ENCODE measurements at places on chromosomes 5 and 9.
A peak's percentile ranks its signal among the peaks of the same experiment; 100 is the strongest.

- no peak for DNase-seq
These were observed 20.9 kb upstream of the AKNA start for GRCh38 chr9:114408645-114409044.

DNA sequence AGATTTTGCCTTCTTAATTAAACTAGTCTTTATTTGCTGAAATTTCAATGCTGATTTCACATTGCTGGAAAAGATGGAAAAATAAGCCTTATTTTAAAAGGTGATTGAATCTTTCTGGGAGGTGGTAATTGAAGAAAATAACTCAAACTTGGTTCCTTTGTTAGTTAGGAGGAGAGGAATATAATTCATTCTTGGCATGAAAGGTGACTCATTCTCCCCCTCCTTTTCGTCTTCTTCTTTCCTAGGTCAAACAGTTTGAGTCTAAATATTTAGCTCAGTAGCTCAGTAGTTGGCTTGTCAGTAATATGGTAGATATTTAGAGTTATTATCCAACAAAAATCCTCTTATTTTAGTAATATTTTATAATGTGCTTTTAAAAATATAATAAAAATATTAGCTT lies 353.9 kb upstream of the MEF2C start:
- no peak for DNase-seq

- DNase-seq = peak; percentile 7
These were observed 64.4 kb downstream of the C9orf85 start for GRCh38 chr9:71975833-71976232.

- peak; percentile 32 for DNase-seq
These were observed 11.4 kb upstream of the DAB2IP start for GRCh38 chr9:121640076-121640475.

DNA sequence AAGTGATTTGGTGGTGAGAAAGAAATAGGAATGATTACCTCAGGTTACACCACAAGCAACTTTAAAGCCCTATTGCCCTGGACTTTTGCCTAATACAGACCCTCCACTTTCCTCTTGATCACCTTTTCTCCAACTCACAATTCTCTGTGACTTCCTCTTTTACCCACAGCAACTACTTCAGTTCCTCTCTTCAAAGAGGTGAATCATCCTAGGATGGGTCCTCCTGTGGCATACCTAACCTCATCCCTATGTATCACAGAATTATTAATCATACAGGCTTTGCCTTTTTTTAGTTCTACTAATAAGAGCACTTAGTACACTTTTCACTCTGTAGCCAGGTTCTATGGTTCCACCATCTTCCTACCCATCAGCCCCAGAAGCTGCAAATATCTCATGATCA lies 19.6 kb upstream of the INSL6 start:
- no peak for DNase-seq

- DNase-seq = no peak
These were observed 430.6 kb downstream of the PIK3R1 start for GRCh38 chr5:68646144-68646543.

DNA sequence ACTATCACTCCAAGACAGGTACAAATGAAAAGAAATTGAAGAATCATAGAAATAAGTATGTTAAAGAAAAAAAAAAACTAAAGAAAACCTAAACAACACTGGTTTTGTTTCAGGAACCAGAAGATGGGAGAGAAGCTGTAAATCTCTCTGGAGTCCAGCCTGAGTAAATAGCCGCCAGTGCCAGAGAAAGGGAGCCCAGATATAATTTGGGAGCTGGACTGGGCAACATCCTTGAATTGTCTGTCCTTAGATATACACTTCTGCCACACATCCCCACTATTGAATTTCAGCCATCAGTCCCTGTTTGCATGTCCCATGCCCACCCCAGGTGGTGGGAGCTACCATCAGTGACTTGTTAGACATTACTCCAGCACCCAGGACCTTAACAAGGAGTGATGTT lies 979.6 kb downstream of the DTWD2 start:
- no peak for DNase-seq
